ENCODE measurements at places on chromosomes 11 and 22.

GRCh38 chr11:120540744-120541465, 29.4 kb downstream of the GRIK4 start:
- no peak for DNase-seq

- no peak for DNase-seq
Observed at GRCh38 chr11:86627776-86628455, 44.5 kb downstream of the ME3 start.

- no peak for DNase-seq
Observed at GRCh38 chr11:57650739-57651090, 1.0 kb upstream of the YPEL4 start.

DNA sequence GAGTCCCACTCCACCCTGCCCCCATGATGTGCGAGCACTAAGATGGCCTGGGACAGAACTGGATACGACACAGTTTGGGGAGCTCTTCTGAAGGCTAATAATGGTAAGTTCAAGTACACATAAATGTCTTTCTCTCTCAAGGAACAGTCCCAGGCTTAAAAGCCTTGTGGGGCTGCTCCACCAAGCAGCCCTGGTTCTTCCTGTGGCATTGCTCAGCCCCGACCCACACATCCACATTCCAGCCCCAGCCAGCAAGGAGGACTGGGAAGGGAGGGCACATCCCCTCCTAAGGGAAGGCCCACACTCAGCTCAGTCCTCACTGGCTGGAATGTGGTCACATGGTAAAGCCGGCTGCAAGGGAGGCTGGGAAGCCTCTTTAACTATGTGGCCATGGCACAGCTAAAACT, 13.3 kb upstream of the MB start:
- DNase-seq: no peak

DNA sequence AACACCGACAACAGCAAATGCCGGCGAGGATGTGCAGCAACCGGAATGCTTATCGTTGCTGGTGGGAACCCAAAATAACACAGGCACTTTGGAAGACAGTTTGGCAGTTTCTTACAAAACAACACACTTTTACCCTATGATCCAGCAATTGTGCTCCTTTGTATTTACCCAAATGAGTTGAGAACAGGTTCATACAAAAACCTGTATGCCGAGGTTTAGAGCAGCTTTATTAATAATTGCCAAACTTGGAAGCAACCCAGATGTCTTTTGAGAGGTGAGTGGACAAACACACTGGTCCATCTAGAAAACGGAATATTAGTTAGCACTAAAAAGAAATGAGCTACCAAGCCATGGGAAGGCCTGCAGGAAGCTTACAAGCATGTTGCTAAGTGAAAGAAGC, 118.9 kb downstream of the CTTN start:
- DNase-seq: no peak

- peak; percentile 70 for DNase-seq
Observed at GRCh38 chr11:123174196-123175183, 20.6 kb downstream of the CLMP start.

DNA sequence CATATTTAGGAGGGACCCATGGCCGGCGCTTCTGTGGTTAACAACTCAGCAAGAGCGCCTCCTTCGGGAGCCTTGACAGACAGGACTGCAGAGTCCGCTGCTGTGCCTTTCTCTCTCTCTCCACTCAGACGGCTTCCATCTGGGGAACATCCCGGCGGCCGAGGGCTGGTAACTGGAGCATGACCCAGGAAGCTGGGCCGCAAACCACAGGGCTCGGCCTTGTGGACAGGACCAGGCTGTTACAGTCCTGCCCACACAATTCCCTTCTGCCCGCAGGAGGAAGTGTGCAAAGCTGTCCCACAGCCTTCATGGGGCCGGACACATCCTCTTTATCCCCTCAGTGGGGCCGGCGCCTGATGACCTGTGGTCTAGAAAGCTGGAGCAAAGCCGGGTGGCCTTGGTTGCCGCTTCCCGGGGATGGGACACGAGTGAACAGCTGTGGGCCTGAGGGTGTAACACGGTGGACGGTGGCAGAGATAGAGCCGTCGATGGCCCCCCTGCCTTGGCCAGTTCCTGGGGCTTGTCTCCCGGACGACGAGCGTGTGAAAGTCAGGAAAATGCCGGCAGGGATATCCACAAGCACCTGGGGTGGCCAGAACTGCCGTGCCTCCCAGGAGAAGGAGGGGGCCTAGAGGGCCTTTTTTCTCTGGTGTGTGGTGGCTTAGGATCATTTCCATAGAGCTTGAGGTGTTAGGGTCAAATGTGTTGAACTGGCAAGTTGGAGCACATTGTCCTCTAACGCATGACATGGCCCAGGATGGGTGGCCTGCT, 50.1 kb downstream of the FBLN1 start:
- no peak for DNase-seq

- DNase-seq: no peak
Observed at GRCh38 chr11:63699896-63700295, 18.6 kb downstream of the RTN3 start.

DNA sequence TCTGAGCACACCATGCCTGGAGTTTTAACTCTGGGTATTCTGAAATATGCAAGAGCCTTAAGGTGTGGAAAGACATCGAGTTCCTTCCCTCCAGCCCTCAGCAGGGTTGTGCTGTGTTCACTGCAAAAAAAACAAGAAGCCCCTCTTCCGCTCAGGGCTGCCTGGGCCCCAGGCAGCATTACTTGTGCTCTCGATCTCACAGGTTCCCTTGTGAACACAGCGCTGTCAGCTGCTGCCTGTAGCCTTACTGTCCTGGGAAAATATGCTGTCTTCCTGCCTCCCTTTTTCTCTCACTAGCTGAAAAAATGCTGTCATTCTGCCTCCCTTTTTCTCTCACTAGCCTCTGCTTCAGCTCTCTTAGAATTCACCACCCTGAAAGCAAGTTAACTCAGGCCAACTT, 15.7 kb upstream of the TENM4 start:
- no peak for DNase-seq

GRCh38 chr22:42805998-42806830, 50.9 kb downstream of the ARFGAP3 start:
- DNase-seq: no peak

DNA sequence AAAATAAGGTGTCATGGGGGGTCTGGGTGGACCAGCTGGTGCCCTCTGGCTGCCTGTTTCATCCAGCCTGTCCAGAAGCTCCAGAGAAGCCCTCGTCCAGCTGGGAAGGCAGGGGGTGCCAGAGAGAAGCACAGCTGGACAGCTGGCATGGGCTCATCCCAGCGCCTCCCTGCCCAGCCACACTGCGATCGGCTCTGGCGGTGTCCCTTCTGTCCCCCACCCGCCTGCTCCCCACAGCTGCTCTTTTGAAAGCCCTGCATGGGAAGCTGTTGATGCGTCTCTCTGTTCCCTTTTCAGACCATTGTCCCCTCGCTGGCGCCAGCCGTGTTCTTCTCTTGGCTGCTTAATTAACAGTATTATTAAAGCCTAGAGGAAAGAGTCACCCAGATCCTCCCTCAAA, 86.5 kb downstream of the MN1 start:
- DNase-seq: no peak

DNA sequence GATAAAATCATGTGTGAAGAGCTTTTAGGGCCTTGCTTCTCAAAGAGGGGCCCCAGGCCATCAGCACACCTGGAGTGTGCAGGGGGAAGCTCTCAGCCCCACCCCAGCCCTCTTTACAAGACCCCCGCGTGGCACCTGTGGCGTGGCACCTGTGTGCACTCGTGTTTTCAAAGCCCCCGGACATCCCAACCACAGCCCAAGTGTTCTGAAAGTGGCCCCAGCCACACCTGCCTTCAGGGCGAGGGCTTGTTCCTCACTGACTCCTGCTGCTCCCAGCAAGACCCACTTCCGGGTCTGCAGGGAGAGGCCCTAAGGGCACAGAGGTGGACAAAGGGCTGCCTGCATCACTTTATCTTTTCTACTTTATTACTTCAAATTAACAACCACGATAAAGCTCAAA, 17.5 kb upstream of the TMEM184B start:
- no peak for DNase-seq

- DNase-seq: no peak
Observed at GRCh38 chr11:133545199-133545803, 13.0 kb upstream of the OPCML start.

GRCh38 chr11:8286886-8287285, 23.2 kb upstream of the LMO1 start:
- DNase-seq: peak; percentile 13

GRCh38 chr22:32407936-32408335, 4.1 kb downstream of the RTCB start:
- DNase-seq: no peak

GRCh38 chr11:76156971-76157427, 49.3 kb downstream of the WNT11 start:
- no peak for DNase-seq

- no peak for DNase-seq
Observed at GRCh38 chr22:45271667-45272201, 13.0 kb upstream of the UPK3A start.

GRCh38 chr22:26570115-26570514, 19.8 kb downstream of the TPST2 start:
- DNase-seq: no peak

DNA sequence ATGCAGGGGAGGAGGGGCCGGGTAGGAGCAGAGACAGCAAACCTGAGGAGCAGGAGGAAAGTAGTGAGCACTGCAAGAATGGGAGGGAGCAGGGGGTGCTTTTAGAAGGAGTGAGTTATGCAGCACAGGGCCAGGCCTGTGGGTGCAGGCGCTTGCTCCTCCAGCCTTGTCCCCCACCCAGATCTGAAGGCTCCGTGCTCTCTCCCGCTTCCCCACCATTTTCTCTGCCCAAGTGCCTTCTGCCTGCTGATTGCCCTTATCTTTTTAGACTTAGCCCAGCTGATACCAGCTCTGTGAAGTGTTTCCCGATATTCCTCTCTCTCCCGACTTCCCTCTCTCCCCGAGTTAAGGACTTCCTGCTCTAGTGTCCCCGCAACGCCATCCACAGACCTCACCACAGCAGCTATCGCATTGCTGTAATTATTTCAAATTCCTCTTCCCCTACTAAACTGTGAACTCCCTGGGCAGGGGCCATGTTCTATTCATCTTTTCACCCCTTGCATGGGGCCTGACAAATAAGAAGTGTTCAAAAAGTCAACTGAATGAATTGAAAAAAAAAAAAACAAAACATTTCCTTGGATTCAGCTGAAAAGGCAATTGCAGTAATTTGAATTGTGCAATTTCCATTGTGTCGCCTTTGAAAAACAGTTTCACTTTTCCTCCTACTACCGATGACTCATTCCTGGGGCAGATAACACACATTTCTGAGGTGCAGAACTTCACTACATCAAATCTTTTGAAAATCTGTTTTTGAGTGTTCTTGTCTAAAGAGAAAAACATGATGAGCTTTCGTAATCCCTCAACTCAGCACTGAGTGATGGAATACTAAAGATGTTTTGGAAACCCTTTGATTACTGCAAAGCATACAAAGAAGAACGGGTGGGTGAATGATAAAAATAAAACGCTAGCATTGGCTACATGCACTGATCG, 69.7 kb upstream of the BMAL1 start:
- DNase-seq: no peak

DNA sequence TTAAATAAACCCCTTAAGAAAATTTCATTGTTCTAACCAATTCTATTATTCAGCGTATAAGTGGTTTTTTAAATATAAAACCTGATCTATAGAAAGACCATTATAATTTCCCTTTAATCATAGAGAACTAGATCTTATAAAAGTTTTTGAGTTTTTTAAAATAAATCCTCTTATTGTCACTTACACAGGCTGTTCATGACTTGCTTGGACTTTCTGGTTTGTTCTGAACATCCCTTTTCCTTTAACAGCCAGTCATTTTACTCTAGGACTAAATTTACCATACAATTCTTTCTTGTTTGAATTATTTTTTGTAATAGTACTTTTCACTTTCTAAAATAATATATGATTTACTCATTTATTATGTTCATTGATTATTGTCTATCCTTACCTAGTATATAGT, 4.7 kb downstream of the NXPE2 start:
- DNase-seq: no peak

- DNase-seq: no peak
Observed at GRCh38 chr11:1349327-1350041, 40.1 kb upstream of the TOLLIP start.

- no peak for DNase-seq
Observed at GRCh38 chr11:28701760-28702449, 593.7 kb downstream of the METTL15 start.

DNA sequence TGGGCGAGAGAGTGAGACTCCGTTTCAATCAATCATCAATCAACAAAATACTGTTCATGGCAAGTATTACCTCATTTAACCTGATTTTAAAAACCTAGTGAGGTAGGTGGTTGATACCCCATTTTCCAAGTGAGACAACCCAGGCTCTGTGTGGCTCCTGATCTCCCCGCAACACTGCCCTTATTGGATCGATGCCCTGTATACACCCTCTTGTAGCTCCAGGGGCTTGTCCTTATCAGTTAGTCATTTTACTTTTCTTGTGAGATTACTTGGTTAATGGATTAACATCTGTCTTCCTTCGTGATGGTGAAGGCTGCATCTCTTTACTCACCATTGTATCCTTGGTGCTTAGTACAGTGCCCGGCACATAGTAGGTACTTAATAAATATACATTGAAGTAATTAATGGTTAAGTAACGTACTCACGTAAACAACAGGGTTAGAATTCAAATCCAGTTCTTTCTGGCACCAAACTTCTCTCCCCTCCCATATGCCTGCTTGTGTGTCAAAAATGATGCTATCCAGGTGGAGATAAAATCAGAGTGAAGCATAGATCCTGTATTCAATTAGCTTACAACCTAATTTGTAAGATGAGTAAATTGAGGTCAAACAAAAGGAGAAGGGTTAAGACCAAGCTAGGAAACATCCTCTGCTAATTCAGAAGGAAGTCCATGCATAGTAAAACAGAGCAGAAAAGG, 1.8 kb upstream of the PRG2 start:
- DNase-seq: no peak

DNA sequence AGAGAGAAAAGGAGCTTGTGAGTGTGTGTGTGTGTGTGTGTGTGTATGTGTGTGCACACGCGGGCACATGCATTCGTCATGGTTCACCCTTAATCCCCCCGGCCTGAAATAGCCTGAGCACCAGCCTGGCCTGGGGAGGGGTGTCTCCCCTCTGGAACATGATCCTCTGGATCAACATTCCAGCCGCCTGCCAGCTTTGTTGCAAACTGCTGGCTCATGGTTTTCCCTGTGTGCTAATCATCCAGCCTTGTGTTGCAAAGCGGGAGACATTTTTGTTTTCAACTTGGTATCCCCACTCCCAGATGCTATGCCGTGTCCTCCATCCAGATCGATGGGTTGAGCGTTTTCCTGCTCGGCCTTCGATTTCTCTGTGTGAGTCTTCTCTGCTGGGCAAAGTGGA, 94.3 kb downstream of the FEZ1 start:
- DNase-seq: no peak

GRCh38 chr11:83039566-83039965, 32.1 kb downstream of the RAB30 start:
- no peak for DNase-seq
